ENCODE measurements at places on chromosomes 1 and 21. TPM values are rescaled to one million over a fixed set of nuclear protein-coding genes. Genes with fewer than 3 reads are reported as not detected.
A peak's percentile ranks its signal among the peaks of the same experiment; 100 is the strongest.

DNA sequence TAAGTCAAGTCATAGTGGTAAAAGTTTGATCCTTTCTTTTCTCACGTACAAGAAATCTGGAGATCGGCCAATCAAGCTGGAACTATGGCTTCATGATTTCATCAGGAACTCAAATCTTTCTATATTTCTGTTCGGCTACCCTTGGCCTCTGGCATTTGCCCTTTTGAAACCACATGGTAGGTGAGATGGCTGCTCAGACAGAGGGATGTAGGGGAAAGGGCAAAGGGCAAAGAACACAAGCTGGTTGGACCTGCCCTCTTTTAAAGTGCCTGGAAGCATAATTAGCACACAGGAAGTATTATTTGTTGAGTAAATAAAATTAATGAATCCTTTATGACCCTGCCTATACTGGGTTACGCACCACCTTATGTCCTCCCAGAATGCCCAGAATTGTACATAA, 11.5 kb upstream of the RGS1 start:
- H3K27me3 ChIP-seq = no peaks in the 10 kb centered on the region
- no peak overlapping the region for H3K27ac ChIP-seq
- H3K36me3 ChIP-seq = no peaks in the 10 kb centered on the region
- H3K4me3 ChIP-seq = no peak overlapping the region
- H3K4me1 ChIP-seq = peaks cover 20% of the 10 kb centered on the region

The CRP gene
- total RNA-seq = not detected

The SPOCD1 gene
- total RNA-seq = not detected

GRCh38 chr1:181112071-181112929, 23.8 kb downstream of the IER5 start:
- no peak overlapping the region for H3K27ac ChIP-seq
- H3K4me1 ChIP-seq = peaks cover under 1% of the 10 kb centered on the region
- no peak for DNase-seq
- H3K4me3 ChIP-seq = no peak overlapping the region
- H3K27me3 ChIP-seq = no peaks in the 10 kb centered on the region

- no peak for DNase-seq
- no peaks in the 10 kb centered on the region for H3K36me3 ChIP-seq
- H3K27me3 ChIP-seq = no peaks in the 10 kb centered on the region
- H3K27ac ChIP-seq = no peak overlapping the region
These were observed 68.4 kb downstream of the CAMK2N1 start for GRCh38 chr1:20417581-20417980.

- no peak overlapping the region for H3K4me3 ChIP-seq
- H3K4me1 ChIP-seq = no peaks in the 10 kb centered on the region
- H3K36me3 ChIP-seq = no peaks in the 10 kb centered on the region
- DNase-seq = no peak
- H3K27me3 ChIP-seq = no peaks in the 10 kb centered on the region
These were observed 241.8 kb downstream of the TRABD2B start for GRCh38 chr1:47755101-47755990.

- H3K27me3 ChIP-seq = no peaks in the 10 kb centered on the region
- peak; percentile 41 for DNase-seq
- H3K4me1 ChIP-seq = peaks cover 19% of the 10 kb centered on the region
- H3K27ac ChIP-seq = peak within 1 kb of the TSS; percentile 80
- no peaks in the 10 kb centered on the region for H3K36me3 ChIP-seq
These were observed at the start of gene MAP3K6 for GRCh38 chr1:27366411-27367159. MAP3K6 (minus strand) TSS chr1:27366961; CDS start chr1:27366597, 364 bp downstream.

GRCh38 chr1:190688096-190688495, 210.4 kb upstream of the BRINP3 start:
- no peaks in the 10 kb centered on the region for H3K27me3 ChIP-seq
- no peak overlapping the region for H3K4me3 ChIP-seq
- H3K27ac ChIP-seq = no peak overlapping the region
- no peak for DNase-seq
- H3K36me3 ChIP-seq = no peaks in the 10 kb centered on the region

- no peaks in the 10 kb centered on the region for H3K27me3 ChIP-seq
- H3K27ac ChIP-seq = no peak overlapping the region
- no peaks in the 10 kb centered on the region for H3K36me3 ChIP-seq
These were observed 275.4 kb upstream of the RGS18 start for GRCh38 chr1:191882870-191883269.

The AIRE gene
- total RNA-seq = not detected

The RAB13 gene
- 9.0 TPM for total RNA-seq

- H3K36me3 ChIP-seq = no peaks in the 10 kb centered on the region
- peaks cover 20% of the 10 kb centered on the region for H3K4me1 ChIP-seq
- H3K27ac ChIP-seq = no peak overlapping the region
- DNase-seq = no peak
- no peak overlapping the region for H3K4me3 ChIP-seq
- no peaks in the 10 kb centered on the region for H3K27me3 ChIP-seq
These were observed 1.7 kb upstream of the FAM89A start for GRCh38 chr1:231041719-231042261.

DNA sequence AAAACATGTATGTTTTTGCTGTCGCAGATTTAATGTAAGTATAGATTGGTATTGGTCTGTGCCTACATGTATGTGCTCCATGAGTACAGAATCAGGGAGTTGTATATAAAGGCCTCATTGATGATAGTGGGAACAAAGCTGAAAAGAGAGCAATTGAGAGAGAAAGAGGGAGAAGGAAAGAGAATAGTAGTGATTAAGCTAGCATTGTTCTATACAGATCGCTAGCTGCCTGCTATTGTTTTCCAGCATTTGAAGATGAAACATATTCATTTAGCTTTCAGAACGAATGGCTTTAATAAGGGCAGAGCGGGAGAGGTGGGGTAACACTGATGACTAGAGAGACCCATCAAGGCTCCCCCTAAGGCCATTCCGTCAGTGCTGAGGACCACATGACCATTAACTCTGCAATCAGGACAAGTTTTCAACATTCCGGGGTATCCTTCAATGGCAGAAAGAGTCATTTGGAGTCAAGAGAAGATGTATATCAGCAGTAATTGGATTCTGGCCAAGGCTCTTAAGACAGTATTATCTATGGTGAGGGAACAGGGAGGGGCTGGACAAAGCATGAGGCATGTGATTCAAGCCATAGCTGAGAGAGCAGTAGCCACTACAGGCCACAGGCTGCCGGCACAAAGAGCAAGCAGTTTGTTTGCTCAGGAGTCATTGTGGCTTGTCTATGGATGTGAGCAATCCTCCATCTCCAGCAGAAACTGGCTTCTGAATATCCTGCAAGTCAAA, 176.5 kb downstream of the PBX1 start:
- no peak overlapping the region for H3K27ac ChIP-seq
- H3K27me3 ChIP-seq = no peaks in the 10 kb centered on the region
- DNase-seq = no peak

DNA sequence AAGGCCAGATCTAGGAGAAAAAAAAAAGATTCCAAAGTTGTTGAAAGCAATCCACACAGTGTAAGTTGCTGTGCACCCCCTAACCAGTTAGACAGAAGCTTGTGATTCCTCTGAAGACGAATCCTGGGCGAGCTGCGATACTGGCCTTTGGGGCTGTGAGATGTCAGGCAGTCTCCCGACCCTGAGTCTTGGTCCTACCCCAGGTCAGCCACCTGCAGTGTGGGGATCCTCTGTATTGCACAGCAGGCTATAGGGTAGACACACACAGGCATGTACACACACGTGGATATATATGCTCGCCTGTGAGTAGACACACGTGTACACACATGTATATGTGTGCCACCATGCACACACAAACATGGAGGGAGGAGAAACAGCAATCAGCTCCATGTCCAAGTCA, 12.9 kb downstream of the ACTRT2 start:
- no peak overlapping the region for H3K27ac ChIP-seq
- H3K4me3 ChIP-seq = no peak overlapping the region
- no peaks in the 10 kb centered on the region for H3K27me3 ChIP-seq
- H3K4me1 ChIP-seq = peaks cover 18% of the 10 kb centered on the region
- H3K36me3 ChIP-seq = no peaks in the 10 kb centered on the region

The CTH gene
- 9.5 TPM for total RNA-seq

The RNU1-2 gene
- 1,300 TPM for total RNA-seq

DNA sequence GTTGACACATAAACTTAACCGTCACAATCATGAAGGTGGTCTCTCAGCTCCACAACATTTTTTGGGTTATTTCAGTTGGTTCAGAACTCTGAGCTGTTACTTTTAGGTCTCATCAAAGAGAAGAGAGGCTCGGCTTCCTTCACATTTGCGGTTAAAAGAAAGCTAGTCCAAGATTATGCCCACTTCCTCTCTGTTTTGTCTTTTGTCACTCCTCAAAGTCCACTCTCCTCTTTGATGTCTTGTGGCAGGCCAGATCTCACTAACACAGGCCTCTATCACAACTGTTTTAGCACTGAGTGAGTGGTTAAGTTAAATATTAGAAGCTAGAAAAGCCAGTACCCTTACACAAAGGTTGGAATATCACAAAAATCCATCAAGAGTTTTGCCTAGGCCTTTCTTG, 195.7 kb downstream of the FCRL5 start:
- no peak for DNase-seq
- H3K27ac ChIP-seq = no peak overlapping the region
- H3K4me1 ChIP-seq = no peaks in the 10 kb centered on the region
- no peaks in the 10 kb centered on the region for H3K36me3 ChIP-seq

The ABCG1 gene
- 3.7 TPM for total RNA-seq

The C1QB gene
- 0.20 TPM for total RNA-seq

GRCh38 chr1:75130865-75131564, 3.2 kb upstream of the LHX8 start:
- H3K4me3 ChIP-seq = no peak overlapping the region
- peaks cover 19% of the 10 kb centered on the region for H3K27me3 ChIP-seq
- H3K4me1 ChIP-seq = no peaks in the 10 kb centered on the region

GRCh38 chr1:227489572-227489971, 73.8 kb upstream of the ZNF678 start:
- no peaks in the 10 kb centered on the region for H3K4me1 ChIP-seq
- no peak overlapping the region for H3K4me3 ChIP-seq
- H3K36me3 ChIP-seq = no peaks in the 10 kb centered on the region
- no peak overlapping the region for H3K27ac ChIP-seq

GRCh38 chr1:108829498-108829916, 27.4 kb downstream of the AKNAD1 start:
- no peak overlapping the region for H3K27ac ChIP-seq
- no peaks in the 10 kb centered on the region for H3K36me3 ChIP-seq
- DNase-seq = no peak
- no peaks in the 10 kb centered on the region for H3K27me3 ChIP-seq

The FCGR3A gene
- 0.58 TPM for total RNA-seq

DNA sequence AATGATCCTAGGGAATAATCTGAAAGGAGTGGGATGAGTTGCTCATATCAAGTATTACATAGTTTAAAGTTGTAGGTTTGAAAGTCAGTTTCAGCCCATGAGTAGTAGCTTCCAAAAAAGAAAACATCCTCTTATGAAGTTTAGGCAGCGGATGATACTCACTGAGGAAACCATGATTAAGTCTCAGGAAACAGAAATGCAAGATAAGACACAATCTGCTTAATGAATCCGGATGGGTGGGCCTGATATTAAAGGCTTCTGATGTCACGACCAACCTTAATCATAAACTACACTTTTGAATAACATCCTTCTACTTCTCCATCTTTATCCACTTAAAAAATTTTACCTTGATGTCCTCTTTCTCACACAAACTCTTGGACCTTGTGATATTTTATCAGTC, 61.8 kb downstream of the S1PR1 start:
- no peak overlapping the region for H3K4me3 ChIP-seq
- no peaks in the 10 kb centered on the region for H3K36me3 ChIP-seq
- no peak for DNase-seq
- H3K27ac ChIP-seq = no peak overlapping the region

DNA sequence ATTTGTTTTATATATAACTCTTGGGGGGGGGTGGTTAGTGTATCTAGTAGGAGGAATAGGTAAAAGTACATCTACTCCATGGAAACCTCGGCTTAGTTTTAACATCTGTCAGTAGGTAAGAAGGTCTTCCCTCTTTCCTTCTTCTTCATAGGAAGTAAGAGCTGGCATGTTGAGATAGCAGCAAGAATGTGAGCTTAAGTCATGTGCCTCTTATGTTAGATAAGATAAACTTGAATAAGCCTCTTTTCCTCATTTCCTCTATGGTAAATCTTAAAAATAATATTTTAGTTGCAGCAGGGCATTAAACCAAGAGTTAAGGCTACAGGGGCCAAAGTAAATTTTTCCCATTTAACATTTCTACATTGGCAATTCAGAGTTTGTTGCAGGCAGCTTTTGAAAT, 100.4 kb downstream of the MAP3K21 start:
- no peak for DNase-seq
- no peaks in the 10 kb centered on the region for H3K4me1 ChIP-seq
- H3K36me3 ChIP-seq = no peaks in the 10 kb centered on the region
- H3K27me3 ChIP-seq = no peaks in the 10 kb centered on the region
- H3K4me3 ChIP-seq = no peak overlapping the region

- DNase-seq = no peak
- no peaks in the 10 kb centered on the region for H3K4me1 ChIP-seq
- no peak overlapping the region for H3K4me3 ChIP-seq
- no peak overlapping the region for H3K27ac ChIP-seq
These were observed 53.0 kb downstream of the DMRTB1 start for GRCh38 chr1:53511933-53512806.

DNA sequence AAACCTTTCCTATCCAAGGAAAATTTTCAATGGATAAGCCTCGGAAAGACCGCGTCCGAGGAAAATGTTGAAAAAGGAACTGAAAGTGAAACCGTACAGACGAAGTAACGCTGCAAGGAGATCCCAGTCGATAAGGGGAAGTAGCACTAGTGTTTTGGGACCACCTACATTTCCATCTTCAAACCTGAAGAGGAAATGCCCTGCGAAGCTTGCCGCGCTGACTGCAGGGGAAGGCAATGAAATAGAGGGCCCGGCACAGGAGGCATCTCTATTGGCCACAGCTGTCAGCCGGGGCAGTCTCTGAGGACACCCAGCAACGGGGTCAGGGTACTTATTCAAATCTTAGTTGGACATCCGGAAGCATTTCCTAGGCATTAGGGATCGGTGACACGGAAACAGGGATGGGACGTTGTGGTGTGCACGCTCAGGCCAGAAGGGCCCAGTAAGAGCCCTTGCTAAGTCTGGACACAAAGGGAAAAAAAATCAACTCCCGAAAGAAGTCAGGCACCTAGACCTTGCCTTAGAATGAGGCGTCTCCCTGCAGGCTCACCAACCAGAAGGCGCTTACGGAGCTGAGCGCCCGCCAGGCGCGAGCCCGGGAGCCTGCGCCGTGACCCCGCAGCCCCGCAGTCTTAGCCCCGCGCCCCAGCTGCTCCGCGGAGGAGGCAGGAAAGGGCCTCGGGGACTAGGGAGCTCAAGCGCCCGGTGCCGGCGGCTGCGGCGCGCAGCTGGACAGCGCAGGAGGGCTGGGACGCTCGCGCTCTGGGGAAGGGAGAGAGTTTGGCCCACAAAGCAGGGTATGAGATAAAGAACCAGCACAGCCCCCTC, 655 bp downstream of the USF1 start:
- H3K4me1 ChIP-seq = peaks cover 23% of the 10 kb centered on the region
- peak overlapping the region; percentile 94 for H3K27ac ChIP-seq

Measured in CD8-positive, alpha-beta memory T cell (primary cell).